Stimulated activated CD4-positive, alpha-beta T cell treated with anti-CD3 and anti-CD28 coated beads, Interleukin-4, amount 100 ng/mL, for 24 hours (primary cell): ENCODE measurements at places on chromosomes 5 and 9.

GRCh38 chr9:127772603-127773002, 5.9 kb downstream of the SH2D3C start:
- no peak for DNase-seq

DNA sequence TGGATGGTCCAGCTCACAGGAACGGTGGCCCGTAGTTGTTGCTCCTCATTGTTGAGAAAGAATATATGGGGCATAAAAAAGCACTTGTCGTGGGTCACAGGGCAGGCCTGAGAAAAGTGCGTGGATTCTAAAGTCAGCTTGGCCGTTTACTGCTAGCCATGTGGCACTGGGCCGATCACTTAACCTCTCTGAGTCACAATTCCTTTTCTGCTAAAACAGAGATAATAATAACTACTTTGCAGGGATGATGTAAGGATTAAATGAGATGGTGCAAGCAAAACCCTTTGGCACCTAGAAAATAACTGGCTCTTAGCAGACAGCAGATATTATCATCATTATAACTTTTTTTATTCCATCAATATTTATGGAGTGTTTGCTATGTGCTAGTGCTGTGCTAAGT, 579.7 kb downstream of the CCDC171 start:
- DNase-seq = no peak

DNA sequence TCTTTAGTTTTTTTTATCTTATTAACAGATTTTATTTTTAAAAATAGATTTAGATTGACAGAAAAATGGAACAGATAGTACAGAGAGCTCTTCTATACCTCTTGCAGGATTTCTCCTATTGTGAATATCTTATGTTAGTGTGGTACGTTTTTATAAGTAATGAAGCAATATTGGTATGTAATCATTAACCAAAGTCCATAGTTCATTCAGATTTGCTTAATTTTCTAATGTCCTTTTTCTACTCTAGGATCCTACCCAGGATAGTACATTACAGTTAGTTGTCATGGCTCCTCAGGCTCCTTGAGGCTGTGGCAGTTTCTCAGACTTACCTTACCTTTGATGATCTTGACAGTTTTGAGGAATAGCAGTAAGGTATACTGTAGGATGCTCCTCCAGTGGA, 30.4 kb downstream of the PPP2R2B start:
- DNase-seq = no peak

GRCh38 chr9:90775657-90776056, 26.0 kb upstream of the SYK start:
- DNase-seq = no peak
